Stimulated activated CD4-positive, alpha-beta T cell treated with anti-CD3 and anti-CD28 coated beads, Interleukin-15, amount 100 ng/mL, for 1 hour (primary cell): ENCODE measurements at places on chromosomes 3 and 15.

- DNase-seq, result no peak
These were observed 88.2 kb upstream of the NTRK3 start for GRCh38 chr15:88344786-88345185.

DNA sequence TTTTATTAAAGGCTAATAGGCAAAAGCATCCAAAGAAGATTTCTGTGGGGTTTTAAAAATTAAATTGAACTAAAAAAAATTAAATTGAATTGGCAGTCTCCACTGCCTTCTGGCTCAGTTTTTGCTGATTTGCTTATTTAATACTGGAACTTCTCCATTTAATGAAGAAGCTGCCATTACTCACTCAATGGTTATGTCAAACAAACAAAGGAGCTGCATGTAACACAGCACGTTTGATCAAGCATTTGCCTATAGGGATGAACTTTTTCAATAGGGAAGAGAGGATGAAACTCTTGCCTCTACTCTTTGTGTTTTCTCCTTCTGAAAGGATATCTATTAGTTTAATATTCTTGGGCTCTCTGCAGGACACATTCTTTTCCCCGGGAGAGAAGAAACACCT lies 4.8 kb upstream of the HCLS1 start:
- DNase-seq, result no peak

DNA sequence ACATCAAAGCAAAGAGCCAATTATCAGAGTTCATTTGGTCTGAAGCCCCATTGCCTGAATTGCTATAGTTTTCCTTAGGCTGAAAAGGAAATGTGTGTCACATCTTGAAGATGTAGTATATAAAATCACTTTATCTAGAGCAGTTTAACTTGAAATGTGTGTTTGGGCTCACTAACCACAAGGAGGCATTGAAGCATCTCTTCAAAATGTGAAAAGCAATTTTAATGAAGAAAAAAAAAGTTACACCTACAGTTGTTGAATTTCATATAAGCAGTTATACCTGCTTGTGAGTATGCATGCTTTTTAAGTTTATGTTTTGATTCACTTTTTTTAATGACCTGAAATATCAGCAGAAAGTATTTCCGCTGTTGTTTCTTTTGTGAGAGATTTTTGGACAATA lies 129.3 kb downstream of the IQCH start:
- no peak for DNase-seq

DNA sequence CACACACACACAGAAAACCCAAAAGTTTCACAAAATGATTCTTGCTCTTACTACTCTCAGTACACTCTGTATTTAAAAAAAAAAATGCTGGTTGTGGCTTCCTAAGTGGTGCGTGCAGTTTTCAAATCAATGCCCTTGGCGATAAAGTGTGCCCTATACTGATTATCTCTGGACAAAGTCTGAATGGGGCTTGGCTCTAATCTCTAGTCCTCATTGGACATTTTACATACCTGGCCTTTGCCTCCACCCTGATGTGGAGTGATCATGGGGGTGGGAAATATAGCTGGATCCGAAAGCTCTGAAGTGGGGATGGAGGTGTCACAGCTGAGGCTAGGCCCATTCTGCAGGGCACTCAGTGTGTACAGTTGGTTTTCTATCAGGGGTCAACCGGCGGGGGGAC lies 14.1 kb downstream of the B3GNT5 start:
- no peak for DNase-seq

DNA sequence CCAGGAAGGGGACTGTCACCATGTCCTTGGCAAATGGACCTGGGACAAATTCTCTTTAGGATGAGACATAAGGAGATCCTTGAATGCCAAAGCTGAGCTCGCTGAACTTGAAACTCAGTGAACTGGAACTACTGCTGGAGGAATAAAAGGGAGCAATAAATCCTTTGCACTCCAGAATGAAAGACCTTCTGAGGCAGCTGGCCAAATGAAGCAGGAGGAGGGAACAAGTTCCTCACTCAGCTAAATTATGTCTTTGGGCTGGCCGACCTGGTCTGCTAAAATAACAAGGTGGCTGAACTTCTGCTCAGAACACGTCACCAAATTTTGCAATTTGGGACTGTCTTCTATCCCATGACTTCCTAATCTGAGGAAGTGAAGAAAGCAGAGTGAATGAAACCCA lies 314.7 kb downstream of the LPP start:
- DNase-seq, result no peak

- DNase-seq, result no peak
These were observed 659 bp upstream of the ARRDC4 start for GRCh38 chr15:97959724-97960363.

GRCh38 chr3:65785065-65785645 lies 253.6 kb downstream of the MAGI1 start:
- no peak for DNase-seq

- DNase-seq, result no peak
These were observed 445.4 kb downstream of the EPHB1 start for GRCh38 chr3:135240426-135240825.

DNA sequence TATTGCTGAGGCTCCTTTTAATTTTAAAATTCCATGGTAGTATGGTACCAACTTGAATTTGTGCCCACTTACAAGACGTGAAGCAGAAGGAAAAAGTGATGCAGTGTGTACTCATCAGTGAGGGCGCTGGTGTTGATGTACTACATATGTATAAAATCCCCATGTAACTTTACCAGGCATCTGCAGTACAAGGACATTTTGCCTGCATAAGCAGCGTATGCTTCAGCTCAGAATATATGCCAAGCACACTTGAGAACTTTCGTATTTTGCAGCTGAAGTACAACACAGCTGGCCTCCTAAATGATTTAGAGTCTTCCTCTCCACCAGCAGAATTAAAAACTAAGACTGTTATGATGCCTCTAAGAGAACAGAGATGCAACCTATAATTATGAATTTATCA lies 108.9 kb downstream of the RYR3 start:
- DNase-seq, result no peak

GRCh38 chr3:171979081-171979480 lies 60.3 kb upstream of the FNDC3B start:
- no peak for DNase-seq

DNA sequence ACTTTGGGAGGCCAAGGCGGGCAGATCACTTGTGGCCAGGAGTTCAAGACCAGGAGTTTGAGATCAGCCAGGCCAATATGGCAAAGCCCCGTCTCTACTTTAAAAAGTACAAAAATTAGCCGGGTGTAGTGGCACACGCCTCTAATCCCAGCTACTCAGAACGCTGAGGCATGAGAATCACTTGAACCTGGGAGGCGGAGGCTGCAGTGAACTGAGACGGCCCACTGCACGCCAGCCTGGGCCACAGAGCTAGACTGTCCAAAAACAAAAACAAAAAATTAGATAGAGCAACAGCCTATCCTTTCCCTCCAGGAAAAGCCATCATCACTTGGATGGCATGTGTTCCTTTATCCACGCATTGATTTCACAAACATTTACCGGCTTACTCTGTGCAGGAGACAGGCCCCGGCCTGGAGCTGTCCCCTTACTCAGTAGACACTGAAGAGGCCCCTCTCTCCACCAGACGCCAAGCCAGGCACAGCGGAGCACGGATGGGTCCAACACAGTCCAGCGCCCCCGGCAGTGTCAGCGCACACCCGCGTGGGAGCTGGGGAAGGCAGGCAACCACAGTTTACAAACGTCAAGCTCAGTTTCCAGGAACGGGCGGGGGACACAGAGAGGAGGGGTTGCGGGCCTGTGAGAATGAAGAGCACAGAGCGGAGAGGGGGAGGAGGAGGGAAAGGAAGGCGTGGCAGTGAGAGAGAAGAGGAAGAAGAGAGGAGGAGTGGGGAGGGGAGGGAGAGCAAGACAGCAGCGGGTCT lies 3.1 kb downstream of the GP5 start:
- DNase-seq, result no peak
